Pancreas (tissue), 10 donors: ENCODE measurements at places on chromosomes 12 and 14. TPM values are rescaled to one million over a fixed set of nuclear protein-coding genes. Genes with fewer than 3 reads are reported as not detected.

DNA sequence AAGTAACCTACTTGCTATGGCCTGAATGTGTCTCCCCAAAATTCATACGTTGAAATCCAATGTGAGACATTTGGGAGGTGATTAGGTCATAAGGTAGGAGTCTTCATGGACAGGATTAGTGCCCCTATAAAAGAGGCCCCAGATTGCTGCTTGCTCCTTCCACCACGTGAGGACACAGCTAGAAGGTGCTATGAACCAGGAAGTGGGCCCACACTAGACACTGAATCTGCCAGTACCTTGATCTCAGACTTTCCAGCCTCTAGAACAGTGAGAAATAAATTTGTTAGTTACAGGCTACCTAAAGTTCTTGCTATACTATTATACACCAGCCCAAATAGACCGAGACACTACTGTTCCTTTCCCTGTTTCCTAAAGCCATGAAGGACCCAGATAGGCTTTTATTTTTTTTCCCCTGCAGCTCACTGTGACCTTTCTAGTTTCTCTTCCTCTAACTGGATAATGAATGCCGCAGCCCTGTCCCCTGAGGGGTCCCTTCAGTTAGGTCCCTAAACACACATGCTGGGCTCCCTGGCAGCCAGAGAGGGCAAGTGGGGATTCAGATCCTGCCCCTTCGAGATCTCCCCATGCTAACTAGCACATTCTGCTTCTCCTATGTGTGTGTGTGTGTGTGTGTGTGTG is 19.3 kb downstream of the SLC25A3 start:
- DNase-seq: no peak

Gene SSPN
- 3.9 TPM for total RNA-seq

GRCh38 chr14:23228812-23229211 is 8.9 kb upstream of the RNF212B start:
- DNase-seq: no peak

GRCh38 chr12:10716277-10716676 is 6.8 kb downstream of the YBX3 start:
- DNase-seq: no peak

GRCh38 chr12:50402264-50403000 is 1.7 kb downstream of the LARP4 start:
- no peak for DNase-seq

Gene DIO3
- 1.5 TPM for total RNA-seq
